Naive thymus-derived CD4-positive, alpha-beta T cell (primary cell): ENCODE measurements at places on chromosomes 16 and 17. TPM values are rescaled to one million over a fixed set of nuclear protein-coding genes. Genes with fewer than 3 reads are reported as not detected.

DNA sequence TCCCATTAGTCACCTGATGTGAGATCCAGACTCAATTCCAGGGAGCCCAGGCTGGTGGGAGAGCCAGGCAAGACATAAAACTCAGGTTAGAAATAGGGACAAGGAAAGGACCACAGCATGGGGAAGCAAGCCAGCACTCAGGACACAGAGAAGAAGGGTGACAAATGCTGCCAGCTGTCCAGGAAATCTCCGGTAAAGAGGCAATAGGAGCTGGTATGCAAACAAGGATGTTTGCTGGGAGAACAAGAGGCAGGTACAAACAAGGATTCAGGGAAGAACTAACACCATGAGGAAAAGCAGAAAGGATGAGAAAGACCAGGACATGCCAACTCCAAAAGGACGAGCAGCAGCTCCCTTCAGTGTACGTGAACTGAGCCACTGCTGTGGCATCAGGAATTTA lies 10.2 kb upstream of the TXNDC11 start:
- no peak for DNase-seq

The CHD9NB gene
- total RNA-seq, result not detected

GRCh38 chr17:32757963-32758362 lies 119.0 kb downstream of the MYO1D start:
- no peak for DNase-seq

- DNase-seq, result no peak
These were observed 18.6 kb downstream of the CD300LB start for GRCh38 chr17:74512624-74513091.

GRCh38 chr17:77914385-77915254 lies 43.9 kb upstream of the TNRC6C start:
- DNase-seq, result no peak

The COPZ2 gene
- total RNA-seq, result 2.8 and 8.6 TPM in 2 replicates

GRCh38 chr16:11302977-11303376 lies 21.8 kb upstream of the PRM1 start:
- no peak for DNase-seq

DNA sequence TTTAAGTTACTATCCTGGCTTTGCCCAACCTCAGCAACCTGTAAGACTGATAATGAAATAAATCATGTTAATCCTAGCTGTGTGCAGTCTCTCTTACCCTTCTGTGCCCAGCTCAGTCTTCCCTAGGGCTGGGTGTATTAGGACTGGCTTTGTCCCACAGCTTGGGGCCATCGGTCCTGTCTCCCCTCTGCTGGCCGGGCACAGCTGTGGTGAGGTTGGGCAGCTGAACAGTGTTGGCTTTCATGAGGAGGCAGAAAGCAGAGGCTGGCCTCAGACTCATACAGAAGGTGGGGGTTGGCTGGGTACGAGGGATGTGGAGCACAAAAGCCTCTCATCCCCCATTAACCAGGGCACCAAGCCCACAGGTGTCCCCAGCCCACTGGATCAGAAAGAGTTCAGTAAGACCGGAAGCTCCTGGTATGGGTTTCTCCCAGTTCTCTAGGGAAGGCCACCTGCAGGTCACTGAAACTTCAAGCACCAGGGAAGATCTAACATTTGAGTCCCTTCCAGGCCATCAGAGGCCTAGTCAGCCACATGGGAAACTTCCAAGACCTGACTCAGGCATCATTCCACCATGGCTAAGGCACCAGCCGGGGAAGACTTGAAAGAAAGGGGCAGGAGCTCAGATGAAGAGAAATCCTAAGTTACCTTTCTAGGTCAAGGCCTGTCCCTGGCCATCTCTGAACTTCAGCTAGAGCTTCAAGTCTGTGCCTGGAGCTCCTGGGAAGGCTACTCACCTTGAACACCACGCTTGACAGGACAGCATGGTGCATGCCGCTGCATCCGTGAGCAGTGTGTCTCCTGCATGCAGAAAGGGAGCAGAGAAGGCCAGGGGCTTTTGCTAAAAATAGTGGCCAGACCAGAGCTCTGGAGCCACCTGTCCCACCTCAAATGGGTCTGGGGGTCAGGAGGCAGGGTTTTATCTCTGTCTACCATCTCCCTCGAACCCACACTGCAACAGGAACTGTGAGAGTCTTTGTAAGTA lies 8.8 kb downstream of the CNP start:
- DNase-seq, result no peak

The TBC1D3I gene
- 0.16 TPM for total RNA-seq

DNA sequence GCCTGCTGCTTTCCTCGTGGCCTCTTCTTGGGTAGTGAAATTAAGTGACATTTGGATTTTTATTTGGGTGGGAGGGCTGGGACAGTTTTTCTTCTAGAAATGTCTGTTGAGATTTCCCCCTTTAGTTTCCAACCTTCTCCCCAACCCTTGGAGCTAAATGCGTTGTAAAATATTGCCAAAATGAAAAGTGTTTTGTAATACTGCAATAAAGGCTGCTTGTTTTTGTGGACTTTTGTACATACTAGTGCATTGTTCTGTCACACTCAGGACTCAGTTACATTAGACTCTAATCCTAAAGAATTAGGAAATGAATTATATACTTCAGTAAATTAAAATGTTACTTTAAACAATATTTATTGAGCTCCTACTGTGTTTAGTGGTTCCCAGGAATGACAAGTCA lies 21.7 kb downstream of the HEATR9 start:
- DNase-seq, result no peak

DNA sequence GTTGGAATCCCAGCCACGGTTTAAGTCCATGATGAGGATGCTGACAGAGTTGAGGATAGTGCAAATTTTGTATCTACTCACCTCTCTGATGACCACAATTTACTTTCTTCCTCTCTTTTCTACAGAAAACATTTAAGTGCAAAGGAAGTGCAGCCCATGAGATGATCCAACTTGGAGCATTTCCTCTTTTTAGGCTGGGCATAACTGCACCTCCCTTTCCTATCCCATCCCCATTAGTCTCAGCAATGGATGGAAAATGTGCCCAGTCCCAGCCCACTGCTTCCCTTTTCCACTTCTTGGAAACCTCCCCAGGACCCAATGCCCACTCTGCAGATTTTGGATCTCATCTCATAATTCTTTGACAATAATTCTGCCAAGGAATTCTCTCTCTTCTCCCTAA lies 16.6 kb upstream of the CCL8 start:
- no peak for DNase-seq

GRCh38 chr17:82065193-82065637 lies 389 bp downstream of the DUS1L start:
- no peak for DNase-seq

DNA sequence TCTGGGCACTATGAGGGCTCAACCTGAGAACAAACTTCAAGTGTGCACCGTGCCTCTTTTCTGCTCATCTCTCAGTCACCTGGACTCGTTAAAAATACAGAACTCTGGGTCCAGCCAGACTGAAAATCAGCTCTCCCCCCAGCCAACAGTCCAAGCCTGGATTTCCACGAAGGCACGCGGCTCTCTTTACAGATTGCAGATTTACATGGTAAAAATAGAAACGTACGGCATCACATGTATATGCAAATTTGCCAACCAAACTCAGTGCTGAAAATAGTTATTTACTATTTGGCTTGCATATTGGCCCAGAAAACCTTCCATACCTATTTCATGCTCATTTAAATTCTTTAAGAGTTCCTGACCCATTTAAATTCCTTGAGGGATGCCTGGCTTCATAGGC lies 315.8 kb downstream of the MAF start:
- DNase-seq, result no peak

The FOXJ1 gene
- total RNA-seq, result 1.4 TPM

The ANKRD40CL gene
- total RNA-seq, result not detected

DNA sequence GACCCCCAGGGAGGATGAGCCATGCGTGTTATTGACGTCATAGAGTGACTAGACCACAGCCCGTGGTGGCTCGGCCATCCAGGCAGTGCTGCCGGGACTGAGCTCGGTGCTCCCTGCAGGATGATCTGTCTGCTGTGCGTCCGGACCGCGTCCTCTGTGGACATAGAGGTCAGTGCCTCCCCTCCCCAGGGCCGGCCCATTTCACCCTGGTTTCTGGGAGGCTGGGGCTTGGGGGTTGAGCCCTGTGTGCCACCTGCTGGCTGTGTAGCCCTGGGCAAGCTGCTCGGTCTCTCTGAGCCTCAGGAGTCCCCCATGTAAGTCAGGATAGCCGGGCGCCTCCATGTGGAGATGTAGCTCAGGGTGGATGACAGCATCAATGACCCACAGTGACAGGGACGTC lies 8.3 kb downstream of the TSC2 start:
- no peak for DNase-seq

The ADAD2 gene
- not detected for total RNA-seq

- peak; percentile 72 for DNase-seq
These were observed 25.6 kb downstream of the WIPI1 start for GRCh38 chr17:68431661-68432071.

The MPP3 gene
- not detected in 2 replicates for total RNA-seq

GRCh38 chr16:87790292-87791100 lies 24.7 kb upstream of the KLHDC4 start:
- no peak for DNase-seq

GRCh38 chr16:64626776-64627175 lies 495.1 kb downstream of the CDH11 start:
- no peak for DNase-seq

DNA sequence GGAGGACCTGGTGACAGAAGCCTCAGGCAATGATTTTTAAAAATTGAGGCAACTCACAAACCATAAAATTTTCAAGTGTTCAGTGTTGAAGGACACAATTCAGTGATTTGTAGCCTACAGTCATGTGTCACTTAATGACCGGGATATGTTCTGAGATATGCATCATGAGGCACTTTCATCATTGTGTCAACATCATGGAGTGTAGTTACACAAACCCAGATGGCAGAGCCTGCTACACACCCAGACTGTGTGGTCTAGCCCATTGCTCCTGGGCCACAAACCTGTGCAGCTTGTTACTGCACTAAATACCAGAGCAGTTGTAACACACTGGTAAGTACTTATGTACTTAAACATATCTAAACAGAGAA lies 1.6 kb downstream of the PRSS41 start:
- DNase-seq, result no peak

- DNase-seq, result peak; percentile 68
These were observed 91.3 kb downstream of the SNX29 start for GRCh38 chr16:12067714-12068401.

The KRT36 gene
- not detected for total RNA-seq

DNA sequence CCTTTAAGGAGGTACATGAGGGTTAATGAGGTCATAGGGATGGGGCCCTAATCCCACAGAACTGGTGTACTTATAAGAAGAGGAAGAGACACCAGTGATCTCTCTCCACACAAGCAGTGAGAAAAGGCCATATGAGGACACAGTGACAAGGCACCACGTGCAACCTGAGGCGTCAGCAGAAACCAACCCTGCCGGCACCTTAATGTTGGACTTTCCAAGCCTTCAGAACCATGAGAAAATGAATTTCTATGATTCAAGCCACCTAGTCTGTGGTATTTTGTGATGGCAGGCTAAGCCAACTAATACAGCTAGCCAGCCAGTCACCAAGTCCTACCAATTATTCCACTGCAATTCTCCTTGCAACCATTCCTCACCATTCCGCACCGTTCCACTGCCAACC lies 39.5 kb downstream of the COPRS start:
- no peak for DNase-seq

The MMP25 gene
- total RNA-seq, result 3.7 TPM

DNA sequence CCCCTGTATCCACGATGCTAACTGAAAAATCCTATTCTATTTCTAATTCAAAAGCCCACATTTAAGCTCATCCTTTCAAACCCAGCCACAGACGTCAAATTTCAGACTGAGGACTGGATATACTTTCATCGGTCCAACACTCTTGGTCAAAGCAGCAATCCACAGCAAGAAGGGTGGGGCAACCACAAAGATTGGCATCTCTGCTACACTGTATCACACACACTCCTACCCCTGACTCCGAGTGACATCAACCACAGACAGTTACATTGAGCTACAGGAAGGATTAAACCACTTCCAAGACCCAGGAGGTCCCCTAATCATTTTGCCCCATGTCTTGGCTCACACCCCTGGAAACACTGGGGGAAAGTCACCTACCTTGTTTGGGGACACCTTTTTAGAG lies 61.3 kb downstream of the GRIN2A start:
- DNase-seq, result no peak

DNA sequence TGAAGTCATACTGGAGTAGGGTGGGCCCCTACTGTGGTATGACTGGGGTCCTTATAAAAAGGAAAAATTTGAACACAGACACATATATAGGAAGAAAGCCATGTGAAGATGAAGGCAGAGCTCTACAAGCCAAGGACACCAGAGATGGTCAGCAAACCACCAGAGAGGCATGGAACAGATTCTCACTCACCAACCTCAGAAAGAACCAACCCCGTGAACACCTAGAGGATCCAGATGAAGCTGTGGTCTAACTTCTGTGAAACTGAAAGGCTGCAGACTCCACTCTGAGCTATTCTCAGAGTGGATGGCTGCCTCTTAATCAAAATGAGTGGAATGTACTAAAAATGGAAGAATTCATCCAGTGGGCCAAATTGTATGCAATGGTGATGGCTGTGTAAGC lies 149.6 kb downstream of the ABCA8 start:
- DNase-seq, result no peak

GRCh38 chr16:61940611-61941010 lies 95.6 kb downstream of the CDH8 start:
- DNase-seq, result no peak

DNA sequence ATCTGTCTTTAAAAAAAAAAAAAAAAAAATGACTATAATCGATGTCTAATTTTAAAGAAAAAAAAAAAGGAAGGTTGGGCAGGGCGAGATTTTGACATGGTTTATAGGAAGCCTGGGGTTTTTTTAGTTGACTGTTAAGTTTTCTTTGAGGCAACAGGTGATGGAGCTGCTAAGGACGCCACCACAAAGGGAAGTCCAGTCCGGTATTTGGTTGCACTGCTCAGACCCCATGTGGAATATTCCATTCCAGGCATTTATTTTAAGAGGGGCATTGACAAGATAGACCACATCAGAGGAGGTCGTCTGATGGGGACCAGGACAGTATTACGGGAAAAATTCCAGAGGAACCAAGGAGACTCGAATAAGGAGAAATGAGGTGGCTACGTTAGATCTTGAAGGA lies 168.4 kb downstream of the CCDC182 start:
- no peak for DNase-seq

DNA sequence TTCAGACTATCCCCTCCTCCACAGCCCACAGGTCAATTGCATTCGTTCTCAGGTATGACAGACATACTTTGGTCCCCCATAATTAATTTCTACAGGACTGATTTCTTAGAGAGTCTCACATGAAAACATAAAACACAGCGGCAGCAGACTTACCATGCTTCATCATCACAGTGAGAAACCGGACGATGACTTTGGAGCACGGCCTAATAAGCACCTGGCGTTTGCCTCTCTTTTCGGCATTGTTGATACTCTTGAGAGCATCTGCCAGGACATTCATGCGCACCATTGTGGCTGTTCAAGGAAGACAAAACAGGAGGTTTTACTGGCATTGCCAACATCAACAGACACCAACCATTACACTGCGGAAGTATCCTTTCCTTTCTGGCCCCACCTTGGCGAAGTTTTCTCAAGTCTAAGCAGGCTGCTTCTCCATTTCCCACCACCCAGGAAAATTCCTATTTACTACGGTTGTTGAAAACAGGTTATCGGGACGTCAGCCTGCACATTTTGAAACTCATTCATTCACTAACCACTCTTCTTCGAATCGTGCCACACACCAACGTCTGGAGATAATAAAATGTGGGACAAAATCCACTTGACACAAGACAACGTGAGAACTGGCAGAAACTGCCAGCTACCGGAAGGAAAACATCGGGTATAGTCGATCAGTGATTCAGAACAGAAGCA lies 1.2 kb downstream of the RPS15A start:
- no peak for DNase-seq

GRCh38 chr17:29216856-29217255 lies 29.8 kb upstream of the CRYBA1 start:
- no peak for DNase-seq

The ELMO3 gene
- total RNA-seq, result 8.5 TPM
